BE2C (cell line): ENCODE measurements at places on chromosomes 4 and X.

- DNase-seq = no peak
These were observed 138.9 kb downstream of the SOWAHB start for GRCh38 chr4:76758996-76759395.

GRCh38 chr4:10006231-10006600 lies 15.1 kb downstream of the SLC2A9 start:
- no peak for DNase-seq

DNA sequence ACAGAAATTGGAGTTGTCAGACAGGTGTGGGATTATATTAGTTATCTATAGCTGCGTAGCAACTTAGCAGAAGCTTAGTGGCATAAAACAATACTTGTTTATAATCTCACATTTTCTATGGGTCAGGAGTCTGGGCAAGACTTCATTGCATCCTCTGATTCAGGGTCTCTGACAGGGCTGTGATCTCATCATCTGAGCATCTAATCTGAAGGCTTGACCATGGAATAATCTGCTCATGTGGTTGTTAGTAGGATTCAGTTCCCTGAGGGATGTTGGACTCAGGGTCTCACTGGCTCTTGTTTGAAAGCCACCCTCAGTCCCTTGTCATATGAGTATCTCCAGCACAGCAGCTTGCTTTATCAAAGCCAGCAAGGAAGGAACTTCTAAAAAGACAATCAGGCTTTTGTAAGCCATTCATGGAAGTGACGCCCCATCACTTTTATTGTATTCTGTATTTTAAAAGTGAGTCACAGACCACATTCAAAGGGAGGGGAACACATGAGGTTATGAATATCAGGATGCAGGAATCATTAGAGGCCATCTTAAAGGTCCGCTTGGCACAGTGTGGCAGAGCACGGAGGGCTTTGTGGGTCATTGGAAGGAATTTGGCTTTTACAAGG lies 37.2 kb upstream of the FAM9B start:
- DNase-seq = no peak

- DNase-seq = peak; percentile 31
These were observed at the start of gene IGSF1 for GRCh38 chrX:131288738-131289511. Gene IGSF1 (minus strand): TSS chrX:131289306. CDS start chrX:131286674, 2,632 bp downstream.

- DNase-seq = no peak
These were observed 259.2 kb downstream of the GPC3 start for GRCh38 chrX:133726211-133726630.

- no peak for DNase-seq
These were observed 12.1 kb downstream of the ARMCX6 start for GRCh38 chrX:101605728-101606127.

- no peak for DNase-seq
These were observed 365.5 kb downstream of the RAB28 start for GRCh38 chr4:13118633-13119032.

DNA sequence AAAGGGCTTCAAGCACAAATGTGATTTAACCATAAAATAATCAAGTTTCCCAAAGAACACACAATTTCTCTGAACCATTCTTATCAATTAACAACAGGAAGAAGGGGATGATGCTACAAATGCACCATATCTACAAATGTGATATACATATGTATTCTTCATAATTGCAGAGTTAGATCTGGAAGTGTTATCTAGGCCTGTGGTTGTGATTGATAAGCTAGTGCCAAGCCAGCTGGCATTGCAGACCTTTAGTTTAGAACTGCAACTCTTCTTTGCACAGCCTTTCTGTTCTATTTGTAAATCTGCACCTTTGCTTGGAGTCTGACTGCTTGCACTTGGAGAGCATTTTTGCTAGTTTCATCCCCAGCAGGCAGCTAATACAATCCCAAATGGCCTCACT lies 145.5 kb upstream of the NPY2R start:
- peak; percentile 30 for DNase-seq
